ENCODE measurements at places on chromosomes 16 and 17.

- DNase-seq, result no peak
These were observed 32.2 kb upstream of the RCVRN start for GRCh38 chr17:9937241-9937761.

DNA sequence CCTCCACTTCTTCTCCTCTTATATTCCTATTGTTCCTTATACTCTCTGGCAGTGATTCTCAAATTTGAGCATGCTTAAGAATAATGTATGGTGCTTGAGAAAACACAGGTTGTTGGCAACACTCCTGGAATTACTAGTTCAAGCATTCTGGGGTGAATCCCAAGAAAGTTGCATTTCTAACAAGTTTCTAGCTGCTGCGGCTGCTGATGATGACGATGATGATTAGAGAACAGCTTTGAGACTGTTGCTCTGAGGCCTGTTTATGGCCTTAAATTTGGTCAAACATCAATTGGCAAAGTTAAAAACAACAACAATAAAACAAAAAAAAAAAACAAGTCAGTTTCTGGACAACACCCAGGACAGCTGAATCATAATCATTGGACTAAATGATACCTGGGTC is 961.9 kb downstream of the CDH11 start:
- DNase-seq, result no peak

DNA sequence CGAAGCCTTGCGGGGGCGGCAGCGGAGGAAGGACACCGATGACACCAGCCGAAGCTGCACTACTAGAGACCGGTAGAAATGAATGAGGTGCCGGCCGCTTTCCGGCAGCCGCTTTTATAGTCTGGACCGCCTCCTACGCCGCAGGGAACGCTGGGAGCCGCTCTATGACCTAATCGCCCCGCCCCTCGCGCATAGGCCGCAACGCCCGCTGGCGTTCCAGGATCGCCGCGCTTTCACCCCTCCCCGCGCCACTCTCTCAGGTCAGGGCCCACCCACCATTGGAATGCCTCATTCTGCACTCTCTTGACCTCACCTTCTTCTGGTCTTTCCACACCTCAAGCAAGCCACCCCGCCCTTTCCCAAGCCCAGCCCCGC is at the start of gene DDX5:
Gene DDX5, minus strand, starts transcription at position 89 of the 375 bp plus-strand sequence. CDS start 170 bp downstream, outside the sequence.
- DNase-seq, result peak; percentile 74

DNA sequence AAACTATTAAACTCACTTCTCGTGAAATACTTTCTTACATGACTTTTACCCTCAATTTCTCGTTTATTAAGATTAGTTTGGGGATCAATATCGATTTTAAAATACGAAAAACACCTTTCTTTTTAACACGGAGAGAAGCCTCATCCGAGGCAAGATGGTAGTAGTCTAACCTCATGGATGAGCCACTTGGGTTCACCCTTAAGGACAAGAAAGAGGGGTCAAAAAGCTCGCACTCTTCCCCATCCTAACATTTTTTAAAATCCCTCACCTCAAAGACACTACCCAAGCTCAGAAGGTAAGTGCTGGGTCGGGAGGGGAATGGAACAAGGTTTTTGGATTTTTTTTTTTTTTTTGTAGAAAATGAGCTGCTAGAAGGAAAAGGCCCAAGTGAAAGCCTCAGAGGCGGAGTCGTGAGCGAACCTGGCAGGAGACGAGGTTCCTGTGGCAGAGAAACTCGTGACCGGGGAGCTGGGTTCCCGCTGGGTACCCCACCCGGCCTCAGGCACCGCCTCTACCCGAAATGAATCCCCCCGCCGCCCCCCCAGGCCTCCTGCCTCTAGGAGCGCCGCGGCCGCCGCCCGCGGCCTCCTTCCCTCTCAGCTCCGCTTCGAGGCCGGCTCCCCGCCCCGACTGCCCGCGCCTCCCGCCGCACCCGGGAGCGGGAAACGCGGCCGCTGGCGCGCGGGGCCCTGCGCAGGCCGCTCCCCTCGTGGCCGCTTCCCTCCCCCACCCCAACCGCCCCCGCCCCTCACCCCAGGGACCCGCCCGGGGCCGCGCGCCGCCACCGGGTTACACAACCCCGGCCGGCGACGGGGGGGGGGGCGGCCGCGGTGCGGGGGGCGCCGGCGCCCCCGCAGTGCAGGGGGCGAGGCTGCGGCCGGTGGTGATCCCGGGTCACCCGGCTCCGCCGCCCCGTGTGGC is 1.6 kb downstream of the NUFIP2 start:
- DNase-seq, result no peak

- DNase-seq, result no peak
These were observed 25.5 kb upstream of the RPH3AL start for GRCh38 chr17:378068-378467.

- DNase-seq, result no peak
These were observed 103.5 kb upstream of the NOG start for GRCh38 chr17:56489980-56490379.

GRCh38 chr16:89720813-89721545 is at the start of the genes VPS9D1 and ZNF276:
TSS of gene VPS9D1 (minus strand) at chr16:89720898. CDS start at chr16:89720861, 37 bp downstream.
TSS of gene ZNF276 (plus strand) at chr16:89721537. CDS start at chr16:89721641, 104 bp downstream.
- DNase-seq, result no peak

- no peak for DNase-seq
These were observed 106.2 kb downstream of the SNX11 start for GRCh38 chr17:48213797-48214196.

DNA sequence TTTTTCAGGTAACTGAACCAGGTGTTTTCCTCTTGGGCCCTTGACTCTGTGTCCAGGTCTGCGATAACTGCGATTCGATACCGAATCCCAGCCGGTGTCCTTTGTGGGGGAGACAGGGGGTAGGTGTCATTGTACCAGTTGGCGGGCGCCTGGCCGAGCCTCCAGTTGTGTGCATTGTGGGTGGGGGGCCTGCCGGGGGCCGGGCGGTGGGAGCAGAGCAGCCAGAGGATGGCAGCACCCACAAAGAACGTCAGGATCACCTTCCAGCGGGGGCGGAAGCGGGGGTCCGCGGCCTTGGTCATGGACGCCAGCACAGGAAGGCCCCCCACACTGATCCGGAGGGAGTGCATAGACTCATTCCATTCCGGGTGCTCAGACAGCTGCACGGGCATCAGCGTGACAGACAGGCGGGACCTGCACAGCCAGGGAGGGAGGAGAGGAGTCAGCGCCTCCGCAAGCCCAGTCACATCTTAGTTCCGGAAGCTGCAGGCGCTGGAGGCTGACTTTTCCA is 12.3 kb downstream of the CANT1 start:
- DNase-seq, result no peak

GRCh38 chr17:49916854-49917515 is 52.0 kb upstream of the DLX4 start:
- DNase-seq, result no peak

- no peak for DNase-seq
These were observed 5.4 kb upstream of the TNS4 start for GRCh38 chr17:40506786-40507185.

- no peak for DNase-seq
These were observed 403.6 kb upstream of the MON1B start for GRCh38 chr16:76787394-76787793.

- no peak for DNase-seq
These were observed 39.5 kb upstream of the ATP2A3 start for GRCh38 chr17:4003501-4004421.

DNA sequence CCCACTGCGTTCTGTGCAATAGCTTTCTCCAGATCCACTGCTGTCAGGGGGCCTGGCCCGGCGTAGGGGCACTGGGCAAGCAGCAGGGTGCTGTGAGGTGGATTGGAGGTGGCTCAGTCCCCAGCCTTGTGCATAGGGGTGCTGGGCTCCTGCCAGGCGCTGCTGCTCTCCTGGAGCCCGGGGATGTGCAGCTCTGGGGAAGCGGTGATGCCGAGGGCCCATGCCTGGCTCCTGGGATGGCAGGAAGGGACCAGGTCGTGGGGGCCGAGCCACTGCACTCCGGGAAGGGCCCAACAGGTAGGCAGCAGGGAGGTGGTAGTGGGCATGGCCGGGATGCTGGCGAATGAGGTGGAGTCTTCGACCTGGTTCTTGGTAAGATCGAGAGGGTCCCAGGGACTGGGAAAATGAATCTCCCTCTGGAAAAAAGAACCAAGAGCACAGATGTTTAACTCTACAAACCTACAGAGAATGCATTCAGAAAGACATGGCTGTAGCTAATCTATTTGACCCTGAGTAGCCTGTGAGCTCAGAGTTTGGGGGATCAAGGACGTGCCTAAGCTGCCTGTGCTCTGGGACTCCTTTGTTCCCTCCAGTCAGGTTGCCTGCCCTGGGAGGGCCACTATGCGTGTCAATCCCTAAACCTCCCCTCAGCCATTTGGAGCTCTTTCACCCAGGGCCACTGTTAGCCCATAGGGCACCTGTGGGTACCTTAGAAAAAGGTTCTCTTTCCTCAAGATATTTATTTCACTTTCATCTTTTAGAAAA is 6.6 kb upstream of the SUPT4H1 start:
- DNase-seq, result no peak

DNA sequence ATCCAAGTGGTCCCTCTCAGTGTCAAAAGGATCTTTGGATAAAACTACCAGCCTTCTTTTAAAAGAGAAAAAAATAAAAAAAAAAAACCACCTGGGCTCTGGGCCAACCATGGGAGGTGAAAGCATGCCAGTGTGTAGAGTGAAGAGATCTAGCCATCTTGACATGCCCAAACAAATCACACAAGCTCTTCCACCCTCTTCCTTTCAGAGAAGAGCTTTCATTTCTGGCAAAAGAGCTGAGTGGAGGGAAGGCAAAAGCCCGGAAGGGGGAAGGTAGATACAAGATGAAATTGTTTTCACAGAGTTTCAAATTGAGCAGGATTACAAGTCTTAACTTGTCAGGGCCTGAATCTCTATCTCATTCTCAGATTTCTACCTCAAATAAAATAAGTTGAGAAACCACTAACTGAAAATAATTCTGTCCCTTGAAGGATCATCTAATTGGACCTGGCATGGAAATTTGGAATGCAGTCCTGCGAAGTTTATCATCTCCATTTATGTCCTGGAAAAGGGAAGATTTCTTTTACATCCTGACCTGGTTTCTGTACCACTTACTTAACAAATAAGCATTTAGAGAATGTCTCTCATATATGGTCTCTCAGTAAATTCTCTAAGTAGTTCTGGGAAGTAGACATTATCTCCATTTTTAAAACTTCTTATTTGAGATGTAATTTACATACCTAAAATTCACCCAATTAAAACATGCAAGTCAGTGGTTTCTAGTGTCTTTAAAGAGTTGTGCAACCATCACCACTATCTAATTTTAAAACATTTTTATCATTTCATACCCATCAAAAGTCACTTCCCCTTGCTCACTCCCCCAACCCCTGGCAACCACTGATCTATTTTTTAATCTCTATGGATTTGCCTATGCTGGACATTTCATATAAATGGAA is 93.7 kb downstream of the TANGO6 start:
- peak; percentile 72 for DNase-seq

DNA sequence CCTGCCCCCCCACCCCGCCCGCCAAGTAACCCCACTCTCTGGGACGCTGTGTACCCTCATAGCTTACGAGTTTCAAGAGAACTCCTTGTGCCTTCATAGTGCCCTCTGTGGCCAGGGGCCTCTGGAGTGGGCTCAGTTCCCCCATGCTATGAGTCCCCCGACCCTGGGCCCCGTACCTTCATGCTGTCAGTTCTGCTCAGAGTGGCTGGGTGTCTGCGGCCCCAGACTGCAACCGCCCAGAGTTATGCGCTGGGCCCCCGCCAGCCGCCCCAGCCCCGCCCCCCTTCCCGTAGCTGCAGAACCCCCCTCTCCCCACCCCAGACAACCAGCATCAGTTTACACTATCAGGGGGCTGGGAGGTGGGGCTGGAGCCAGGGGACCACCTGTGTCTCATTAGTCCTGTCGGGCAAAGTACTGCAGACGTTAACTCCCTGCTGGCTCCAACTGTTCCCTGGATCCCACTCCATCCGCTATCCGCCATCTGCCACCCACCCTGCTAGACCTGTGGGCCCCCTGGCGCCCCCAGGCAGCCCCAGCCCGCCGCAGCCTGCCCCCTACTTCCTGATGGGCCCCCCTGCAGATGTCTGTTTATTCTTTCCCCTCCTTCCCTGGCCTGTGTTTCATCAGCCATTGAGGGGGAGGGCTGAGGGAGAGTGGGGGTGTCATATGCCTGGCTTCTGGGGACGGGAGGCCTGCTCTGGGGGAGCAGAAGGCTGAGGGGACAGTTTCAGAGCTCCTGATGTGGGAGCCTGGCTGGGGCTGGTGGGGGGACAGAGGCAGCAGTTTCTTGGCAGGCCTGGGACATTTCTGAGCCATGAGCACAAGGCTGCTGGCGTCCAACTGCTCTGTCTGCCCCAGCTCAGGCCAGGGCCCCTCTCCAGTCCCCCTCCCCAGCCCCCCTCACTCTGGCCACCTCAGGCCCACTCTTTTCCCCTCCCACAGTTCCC is at the start of gene MFAP4:
Gene MFAP4, minus strand, starts transcription at position 217 of the 947 bp plus-strand sequence. Its CDS starts 35 bp downstream, at position 182.
- peak; percentile 65 for DNase-seq

- DNase-seq, result no peak
These were observed 57.1 kb upstream of the EMP2 start for GRCh38 chr16:10637337-10638037.

DNA sequence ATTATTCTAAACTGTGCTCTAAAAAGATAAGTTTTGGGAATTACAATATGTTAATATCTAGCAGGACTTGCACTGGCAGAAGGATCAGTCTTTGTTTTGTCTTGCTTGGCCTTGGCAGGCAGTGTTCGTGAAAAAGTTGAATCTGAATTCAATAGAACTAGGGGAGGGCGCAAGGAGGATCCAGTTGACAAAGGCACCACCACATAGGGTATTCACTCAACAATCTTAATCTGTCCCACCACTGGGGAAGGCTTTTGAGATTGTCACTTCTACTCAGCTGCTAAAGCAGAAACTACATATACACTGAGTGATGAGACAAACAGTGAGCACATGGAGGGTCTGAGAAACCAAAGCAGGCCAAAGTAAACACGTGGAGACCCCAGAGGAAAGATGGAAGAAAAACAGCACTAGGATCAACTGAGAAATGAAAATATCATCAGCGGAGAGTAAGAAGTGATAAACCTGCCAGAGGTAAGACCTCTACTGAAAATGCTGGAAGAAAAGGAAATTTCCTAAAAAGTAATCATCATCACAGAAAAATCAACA is 2.4 kb downstream of the AMFR start:
- DNase-seq, result no peak

DNA sequence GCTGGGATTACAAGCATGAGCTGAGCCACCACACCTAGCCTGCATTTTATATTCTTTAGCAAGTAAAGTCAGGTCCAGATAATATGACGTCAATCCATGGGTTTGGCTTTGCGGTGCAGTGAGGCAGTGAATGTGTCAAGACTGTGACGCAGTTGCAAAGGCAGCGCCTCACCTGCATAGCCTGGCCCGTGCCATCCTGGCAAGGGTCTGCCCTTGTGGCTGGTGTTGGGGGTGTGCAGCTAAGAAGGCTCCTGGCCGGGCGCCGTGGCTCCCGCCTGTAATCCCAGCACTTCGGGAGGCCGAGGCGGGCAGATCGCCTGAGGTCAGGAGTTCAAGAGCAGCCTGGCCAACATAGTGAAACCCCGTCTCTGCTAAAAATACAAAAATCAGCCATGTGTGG is 7.0 kb downstream of the PDF start:
- no peak for DNase-seq
